ENCODE measurements at places on chromosomes 3 and 15.

GRCh38 chr15:66095871-66096687 is 157.5 kb downstream of the MEGF11 start:
- DNase-seq: no peak

DNA sequence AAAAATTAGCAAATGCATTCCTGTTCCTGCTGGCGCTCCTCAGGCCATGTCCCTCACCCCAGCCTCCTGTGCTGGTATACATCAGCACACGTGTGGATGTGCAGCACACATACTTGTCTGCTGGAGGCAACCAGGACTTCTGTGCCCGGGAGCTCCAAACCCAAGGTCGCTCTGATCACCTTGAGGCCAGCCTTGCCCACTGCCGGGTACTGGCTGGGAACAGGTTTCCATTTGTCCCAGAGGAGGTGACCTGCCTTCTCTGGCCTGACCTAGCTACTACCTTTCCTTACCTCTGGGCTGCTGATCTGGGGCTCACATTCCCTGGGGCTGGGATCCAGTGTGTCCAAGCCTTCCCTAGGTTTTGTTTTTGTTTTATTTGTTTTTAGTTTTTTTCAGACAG is 12.1 kb downstream of the PRKCD start:
- no peak for DNase-seq

GRCh38 chr3:10968401-10968800 is 24.1 kb upstream of the SLC6A1 start:
- DNase-seq: no peak

- no peak for DNase-seq
Observed at GRCh38 chr15:63135281-63135680, 13.6 kb downstream of the LACTB start.

GRCh38 chr3:29494305-29495036 is 213.6 kb downstream of the RBMS3 start:
- peak; percentile 62 for DNase-seq

GRCh38 chr15:70196372-70197316 is 98.9 kb upstream of the TLE3 start:
- peak; percentile 64 for DNase-seq

DNA sequence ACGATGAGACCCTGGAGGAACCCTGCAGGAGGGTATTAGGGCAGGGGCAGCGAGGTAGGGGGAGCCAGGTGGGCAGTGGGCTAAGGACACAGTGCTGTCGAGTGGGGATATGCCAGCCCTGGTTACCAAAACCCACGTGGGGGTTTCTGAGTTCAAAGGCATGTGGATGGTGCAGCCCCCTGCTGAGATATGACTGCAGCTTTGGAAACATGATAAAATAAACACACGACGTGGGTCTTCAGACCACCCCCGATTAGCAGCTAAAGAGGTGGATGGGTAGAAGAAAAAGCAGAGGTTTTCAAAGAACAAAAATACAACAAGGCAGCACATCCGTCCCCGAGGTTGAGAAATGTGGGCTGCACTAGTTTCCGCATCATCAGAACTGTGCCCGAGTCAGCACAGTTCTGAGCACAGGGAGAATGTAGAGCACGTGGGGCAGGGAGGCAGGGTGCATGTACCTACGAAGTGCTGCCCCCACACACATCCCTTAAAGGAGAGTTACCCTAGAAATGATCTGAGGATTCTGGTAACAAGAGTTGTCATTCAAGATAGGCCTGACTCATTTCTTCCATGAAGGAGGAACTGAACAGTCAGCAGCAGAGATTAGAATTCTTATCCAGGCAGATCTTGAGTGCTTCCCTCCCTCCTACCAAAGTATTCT is 121.3 kb downstream of the RPLP1 start:
- peak; percentile 44 for DNase-seq

DNA sequence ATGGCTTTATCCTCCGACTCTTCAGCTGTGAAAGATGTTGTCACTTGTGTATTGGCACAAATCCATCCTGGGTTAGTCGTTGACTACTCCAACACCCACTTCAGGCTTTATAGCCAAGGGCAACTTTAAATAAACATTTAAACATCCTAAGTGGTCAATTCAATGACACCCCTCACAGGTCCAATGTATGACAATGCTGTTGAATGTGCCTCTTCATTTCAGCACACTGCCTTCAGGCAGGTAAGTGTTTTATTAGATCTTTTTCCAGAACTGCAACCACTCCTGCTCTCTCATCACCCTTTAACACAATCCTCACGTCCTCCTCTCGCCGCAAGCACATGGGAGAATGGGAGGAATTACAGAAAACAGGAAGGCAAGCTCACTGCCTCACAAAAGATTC is 30.3 kb downstream of the IL12A start:
- no peak for DNase-seq

GRCh38 chr3:180457225-180457624 is 144.7 kb upstream of the TTC14 start:
- DNase-seq: no peak

DNA sequence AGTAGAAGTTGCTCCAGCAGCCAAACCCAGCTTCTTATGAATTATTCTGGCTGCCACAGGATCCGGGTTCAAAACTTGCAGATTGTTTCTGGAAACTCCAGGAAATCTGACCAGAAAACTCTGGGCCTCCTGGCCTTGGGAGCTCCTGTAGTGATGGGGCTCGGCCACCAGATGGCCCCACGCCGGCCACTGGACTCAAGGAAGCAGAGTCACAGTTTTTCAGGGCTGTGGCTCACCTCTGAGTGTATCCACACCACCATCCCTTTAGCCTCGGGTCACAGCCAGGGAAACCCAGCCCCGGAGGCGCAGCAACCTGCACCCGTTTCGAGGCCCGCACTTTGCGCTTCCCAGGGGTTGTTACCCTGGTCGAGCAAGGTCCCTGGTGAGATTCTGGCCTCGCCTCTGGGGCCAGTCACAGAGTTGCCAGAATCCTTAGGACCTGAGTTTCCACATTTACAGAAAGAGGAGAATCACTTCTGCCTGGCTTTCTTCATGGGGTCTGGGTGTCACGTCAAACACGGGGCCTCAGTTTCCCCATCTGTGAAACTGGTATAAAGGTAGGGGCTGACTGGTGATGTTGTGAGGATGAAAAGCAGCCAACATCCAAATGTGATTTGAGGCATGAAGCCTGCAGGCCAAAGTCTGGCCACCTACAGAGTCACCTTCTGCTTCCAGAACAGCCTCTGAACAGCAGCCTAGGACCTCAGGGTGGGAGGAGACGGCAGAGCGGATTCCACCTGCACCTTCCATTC is 53.5 kb upstream of the LCTL start:
- DNase-seq: peak; percentile 70

DNA sequence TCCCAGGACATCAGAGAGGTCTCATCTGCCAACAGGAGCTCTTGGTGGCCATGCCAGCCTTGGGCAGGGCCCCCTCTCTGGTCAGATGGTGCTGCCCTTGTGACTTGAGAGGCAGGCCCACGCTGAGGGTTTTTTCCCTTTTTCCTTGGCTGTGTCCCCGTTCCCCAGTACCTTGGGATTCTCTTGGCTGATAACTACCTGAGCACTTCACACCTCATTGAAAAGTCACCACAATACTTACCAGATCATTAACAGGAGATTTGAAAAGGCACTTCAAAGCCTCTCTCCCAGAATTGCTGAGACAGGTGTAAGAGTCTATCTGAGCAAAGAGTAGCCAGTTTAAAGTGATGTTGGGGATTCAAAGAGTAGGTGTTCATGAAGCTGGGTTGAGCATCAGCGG is 15.1 kb upstream of the TMEM158 start:
- DNase-seq: no peak

GRCh38 chr3:37620071-37620635 is 241.5 kb upstream of the CTDSPL start:
- peak; percentile 24 for DNase-seq

DNA sequence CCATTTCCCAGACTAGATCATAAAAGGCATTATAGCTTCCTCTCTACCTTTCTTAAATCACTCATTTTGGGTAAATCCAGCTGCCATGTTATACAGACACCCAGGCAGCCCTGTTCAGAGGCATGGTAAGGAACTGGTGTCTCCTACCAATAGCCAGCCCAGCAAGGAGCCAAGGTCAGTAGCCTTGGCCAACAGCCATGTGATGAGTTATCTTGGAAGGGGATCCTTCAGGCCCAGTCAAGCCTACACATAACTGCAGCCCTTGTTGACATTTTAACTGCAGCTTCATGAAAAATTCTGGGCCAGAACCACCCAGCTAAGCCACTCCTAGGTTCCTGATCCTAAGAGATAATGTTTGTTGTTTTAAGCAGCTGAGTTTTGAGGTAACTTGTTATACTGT is 29.0 kb upstream of the ZMAT3 start:
- DNase-seq: peak; percentile 33

DNA sequence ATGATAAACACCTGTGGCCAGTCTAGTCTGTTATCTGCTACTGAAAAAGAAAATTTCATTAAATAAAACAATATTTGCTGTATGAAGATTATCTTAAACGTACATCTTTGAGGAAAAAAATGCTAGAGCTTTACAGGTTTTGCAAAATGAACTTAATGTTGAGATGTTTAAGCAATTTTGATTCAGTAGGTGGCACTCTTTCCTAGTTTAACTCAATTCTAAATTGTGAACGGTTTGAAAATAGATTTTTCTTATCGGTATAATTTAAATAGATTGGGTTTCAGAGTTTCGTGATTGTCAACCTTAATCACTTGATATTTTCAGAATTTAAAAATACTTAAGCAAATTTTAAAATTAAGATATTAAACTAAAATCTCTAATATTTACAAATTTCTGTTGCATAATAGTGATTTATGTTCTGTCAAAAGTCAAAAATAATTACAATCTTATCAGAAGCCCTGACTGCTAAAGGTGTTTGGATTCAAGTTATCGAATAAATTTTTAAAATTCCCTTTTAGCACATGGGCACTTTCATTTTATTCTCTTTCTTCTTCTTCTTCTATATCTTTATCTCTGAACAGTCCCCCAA is 7.0 kb upstream of the RNF111 start:
- peak; percentile 40 for DNase-seq

All from fibroblast of skin of scalp (primary cell).